ENCODE measurements at places on chromosomes 3 and 15.

DNA sequence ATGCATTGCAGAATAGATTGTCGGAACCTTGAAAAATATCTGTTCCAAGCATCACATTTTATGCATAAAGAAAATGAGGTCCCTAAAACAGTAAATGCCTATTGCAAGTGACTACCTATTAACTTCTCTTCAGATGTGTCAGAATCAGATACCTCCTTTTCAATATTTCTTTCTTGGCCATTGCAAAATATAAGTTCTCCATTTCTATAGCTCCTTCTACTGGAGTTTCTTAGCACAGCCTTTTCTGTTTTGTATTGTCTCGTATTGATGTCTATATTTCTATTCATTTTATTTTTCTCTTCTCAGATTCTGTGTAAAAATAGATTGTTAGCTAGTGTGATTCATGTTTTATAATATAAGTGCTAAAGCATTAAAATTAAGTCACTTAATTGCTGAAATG lies 63.4 kb downstream of the PPARG start:
- no peak for DNase-seq

DNA sequence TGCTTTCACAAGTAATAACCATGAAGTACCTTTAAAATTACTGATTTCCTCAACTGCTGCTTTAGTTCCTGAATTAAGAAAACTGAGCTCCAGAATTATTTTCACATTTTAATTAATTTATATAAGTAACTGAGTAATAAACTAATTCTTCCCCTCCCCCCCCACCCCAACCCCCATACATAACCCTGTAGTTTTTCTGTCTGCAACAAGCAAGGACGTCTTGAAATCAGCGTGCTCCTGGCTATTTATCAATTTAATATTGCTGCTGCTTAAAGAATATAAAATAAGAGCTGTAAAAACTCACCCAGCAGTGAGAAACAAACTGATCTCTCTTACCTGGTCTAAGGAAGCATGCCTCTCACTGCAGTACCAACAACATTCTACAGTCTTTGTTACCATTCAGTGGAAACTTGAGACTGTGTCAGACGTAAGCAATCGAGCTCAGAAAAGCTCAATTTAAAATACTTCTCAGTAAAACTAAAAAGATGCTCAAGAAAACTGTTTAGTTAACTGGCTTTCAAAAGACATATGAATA lies 121.0 kb downstream of the TFDP2 start:
- peak; percentile 83 for DNase-seq

DNA sequence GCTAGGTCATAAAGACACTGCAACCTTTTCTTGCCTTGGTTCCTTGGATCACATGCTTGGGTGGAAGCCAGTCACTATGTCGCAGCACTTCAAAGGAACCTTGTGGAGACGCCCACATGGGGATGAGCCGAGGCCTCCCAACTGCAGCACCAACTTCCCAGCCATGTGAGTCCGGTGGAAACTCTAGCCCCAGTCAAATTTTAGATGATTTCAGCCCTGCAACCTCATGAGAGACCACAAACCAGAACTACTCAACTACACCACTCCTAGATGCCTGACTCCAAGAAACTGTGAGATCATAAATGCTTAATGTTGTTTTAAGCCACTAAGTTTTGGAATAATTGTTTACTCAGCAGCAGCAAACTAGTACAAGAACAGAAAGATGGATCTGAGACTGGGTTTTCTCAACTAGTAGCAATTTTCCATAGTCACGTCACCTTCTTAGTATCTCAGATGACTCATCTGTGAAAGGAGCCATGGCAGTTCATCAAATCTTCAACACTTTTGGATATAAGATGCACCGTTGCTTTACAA lies 86.5 kb downstream of the MB21D2 start:
- no peak for DNase-seq

DNA sequence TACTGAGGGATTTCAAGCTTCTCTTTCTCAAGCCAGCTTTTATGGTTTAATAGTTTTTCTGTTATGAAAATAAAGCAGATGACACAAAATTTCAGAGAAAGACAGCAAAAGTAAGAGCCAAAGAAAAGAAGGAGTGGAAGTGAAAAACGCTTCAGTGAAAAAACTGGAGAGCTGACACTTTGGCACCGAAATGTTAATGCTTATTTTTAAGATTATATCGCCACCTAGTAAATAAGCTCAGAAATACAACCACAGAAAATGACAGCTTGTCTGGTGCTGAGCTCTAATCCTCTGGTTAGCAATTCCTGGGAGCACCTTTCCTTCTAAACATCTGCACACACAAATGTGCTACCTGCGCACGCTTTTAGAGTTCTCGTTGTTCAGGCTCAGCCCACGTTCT lies 101.6 kb downstream of the ZPLD1 start:
- peak; percentile 46 for DNase-seq

GRCh38 chr15:33757516-33758232 lies 210.6 kb upstream of the CHRM5 start:
- no peak for DNase-seq

- DNase-seq = no peak
These were observed 28.9 kb downstream of the EAF1 start for GRCh38 chr3:15456321-15456720.

GRCh38 chr3:139745831-139746230 lies 68.1 kb upstream of the NMNAT3 start:
- DNase-seq = no peak

- DNase-seq = no peak
These were observed 78.7 kb upstream of the MME start for GRCh38 chr3:155001289-155002010.

- DNase-seq = no peak
These were observed 50.3 kb upstream of the SPRED1 start for GRCh38 chr15:38202361-38202760.

- peak; percentile 81 for DNase-seq
These were observed 570.0 kb upstream of the NR2F2 start for GRCh38 chr15:95760508-95760907.

DNA sequence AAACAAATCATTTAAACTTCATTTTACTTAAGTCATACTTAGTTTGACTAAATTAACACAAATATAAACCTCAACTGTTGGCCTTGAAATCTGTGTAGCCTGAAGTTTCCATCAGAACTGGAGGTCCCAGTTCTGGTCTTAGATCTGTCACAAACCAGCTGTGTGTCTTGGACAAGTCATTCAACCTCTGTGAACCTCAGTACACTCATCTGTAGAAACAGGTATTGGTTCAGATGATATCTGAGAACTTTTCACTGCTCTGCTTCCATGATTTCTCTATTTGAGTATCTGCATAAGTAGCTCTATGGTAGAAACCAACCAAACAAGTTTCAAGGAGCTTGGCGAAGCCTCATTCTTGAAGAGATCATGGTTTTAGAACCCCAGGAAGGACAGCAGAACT lies 60.4 kb upstream of the SLC2A2 start:
- DNase-seq = no peak

DNA sequence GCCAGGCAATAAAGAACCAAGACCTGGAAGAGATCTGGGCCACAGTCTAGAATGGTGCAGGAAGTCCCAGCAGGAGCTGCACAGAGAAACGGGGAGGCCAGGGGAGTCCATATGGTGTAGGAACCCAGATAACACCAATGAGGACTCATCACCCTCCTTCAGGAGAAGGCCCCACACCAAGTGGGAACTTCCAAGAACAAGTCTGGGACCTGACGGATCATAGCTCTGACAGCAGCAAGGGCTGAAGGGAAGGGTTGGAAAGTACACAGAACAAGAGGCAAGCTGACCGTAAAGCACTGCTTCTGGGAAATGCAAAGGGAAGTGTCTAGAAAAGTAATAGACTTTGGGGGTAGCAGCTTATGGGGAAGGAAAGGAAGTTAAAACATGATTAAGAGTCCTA lies 34.5 kb downstream of the ANO10 start:
- DNase-seq = no peak

GRCh38 chr3:18946524-18946923 lies 201.8 kb upstream of the KCNH8 start:
- DNase-seq = peak; percentile 24

DNA sequence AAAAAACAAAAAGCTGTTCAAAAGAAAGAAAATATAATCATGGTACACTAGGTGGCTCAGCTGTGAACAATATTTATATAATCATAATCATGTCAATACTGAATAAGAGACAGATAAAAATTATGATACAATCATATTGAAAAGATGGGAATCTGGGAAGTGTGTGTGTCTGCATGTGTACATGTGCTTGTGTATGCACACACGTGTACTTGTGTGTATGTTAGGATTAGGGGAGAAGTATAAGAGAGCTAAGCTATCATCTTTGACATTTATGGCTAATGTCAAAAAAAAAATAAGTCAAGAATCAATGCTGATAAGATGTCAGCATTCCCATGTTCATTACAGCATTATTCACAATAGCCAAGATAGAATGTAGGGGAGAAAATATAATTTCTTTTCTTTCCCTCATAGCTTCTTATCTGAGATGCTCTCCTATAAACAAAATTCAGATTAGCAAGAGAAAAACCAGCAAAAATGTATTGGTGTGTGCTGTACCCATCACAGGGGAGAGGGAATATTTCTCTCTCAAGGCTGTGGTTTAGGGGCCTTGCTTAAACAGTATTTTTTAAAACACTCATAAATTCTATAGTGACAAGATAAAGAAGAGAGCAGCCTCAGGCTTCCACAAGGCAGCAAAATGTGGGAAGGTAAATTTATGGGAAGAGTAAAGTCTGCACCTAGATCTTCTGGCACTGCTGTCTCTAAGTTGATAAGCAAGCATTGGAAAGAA lies 63.4 kb upstream of the ITGA11 start:
- DNase-seq = no peak

GRCh38 chr3:149453140-149453805 lies 21.2 kb upstream of the TM4SF4 start:
- no peak for DNase-seq

GRCh38 chr3:123421353-123422174 lies 27.3 kb downstream of the ADCY5 start:
- DNase-seq = no peak

GRCh38 chr15:37520026-37520425 lies 414.4 kb upstream of the TMCO5A start:
- DNase-seq = no peak

DNA sequence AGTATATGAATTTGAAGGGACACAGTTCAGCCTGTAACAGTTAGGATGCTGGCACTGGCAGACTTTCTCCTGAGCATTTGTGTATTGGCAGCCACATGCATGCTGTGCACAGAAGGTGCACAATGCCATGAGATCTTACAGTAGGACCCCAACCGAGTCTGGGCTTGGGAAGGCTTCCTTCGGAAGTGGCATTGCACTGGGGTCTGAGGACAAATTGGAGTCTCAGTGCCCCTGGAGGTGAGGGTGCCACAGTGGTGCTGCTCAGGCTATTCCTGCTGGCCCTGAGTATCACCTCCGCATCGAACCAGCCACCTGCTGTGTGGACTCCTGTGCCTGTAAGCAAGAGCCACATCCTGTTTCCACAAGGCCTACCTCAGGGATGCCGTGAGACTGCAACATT lies 99.5 kb downstream of the DNAJB8 start:
- no peak for DNase-seq

DNA sequence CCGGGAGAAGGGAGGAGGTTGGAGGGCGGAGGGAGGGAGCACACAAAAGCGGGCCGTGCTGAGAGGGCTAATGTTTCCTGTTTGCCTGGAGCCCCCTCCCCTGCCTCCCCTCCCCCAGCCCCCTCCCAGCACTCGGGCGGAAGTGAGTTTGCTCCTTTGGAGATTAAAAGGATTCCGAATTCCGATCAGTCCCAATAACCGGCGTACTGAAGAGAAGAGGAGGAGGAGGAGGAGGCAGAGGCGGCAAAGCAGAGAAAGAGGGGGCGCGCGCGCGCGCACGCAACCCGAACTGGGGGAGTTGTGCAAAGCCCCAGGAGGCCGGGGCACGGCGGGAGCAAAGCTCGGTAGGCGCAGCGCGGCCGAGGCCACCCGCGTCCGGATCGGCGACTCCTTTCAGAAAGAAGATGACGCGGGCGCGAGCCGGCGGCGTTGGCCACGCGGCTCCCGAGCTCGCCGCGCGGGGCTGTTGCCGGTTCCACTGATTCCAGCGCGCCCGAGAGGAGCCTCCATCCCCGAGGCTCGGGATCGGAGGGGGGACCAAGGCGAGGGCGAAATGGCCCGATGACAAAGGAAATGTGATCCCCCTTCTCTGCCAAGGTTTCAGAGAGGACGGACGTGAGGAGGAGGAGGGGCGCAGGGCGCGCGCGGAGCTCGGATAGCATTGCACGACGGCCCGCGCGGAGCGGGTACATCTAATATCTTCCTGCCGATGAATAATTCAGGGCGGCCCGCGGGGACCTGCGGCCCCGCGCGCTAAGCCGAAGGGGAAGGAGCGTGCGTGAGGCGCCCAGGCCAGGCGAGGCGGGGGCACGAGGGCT lies 1.1 kb upstream of the TRIM71 start:
- peak; percentile 96 for DNase-seq

DNA sequence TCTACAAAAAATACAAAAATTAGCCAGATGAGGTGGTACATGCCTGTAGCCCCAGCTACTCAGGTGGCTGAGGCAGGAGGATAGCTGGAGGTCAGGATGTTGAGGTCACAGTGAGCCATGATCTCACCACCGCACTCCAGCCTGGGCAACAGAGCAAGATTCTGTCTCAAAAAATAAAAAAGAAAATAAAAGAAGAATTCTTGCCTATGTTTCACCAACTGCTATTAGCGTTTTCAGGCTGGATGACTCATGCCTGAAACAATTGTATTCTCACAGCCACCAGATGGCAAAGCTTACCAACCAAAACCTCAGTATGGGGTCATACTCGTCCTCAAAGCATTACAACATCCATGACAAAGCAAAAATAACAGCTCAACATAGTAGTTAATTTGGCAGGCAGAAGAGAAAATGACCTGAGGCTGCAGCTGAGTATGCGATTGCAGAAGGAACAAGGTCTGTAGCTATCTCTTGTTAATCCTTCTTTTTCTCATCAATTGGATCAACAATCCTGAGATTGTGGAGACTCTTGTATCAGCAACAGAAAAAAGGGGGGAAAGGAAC lies 52.2 kb downstream of the TP53BP1 start:
- DNase-seq = peak; percentile 25

DNA sequence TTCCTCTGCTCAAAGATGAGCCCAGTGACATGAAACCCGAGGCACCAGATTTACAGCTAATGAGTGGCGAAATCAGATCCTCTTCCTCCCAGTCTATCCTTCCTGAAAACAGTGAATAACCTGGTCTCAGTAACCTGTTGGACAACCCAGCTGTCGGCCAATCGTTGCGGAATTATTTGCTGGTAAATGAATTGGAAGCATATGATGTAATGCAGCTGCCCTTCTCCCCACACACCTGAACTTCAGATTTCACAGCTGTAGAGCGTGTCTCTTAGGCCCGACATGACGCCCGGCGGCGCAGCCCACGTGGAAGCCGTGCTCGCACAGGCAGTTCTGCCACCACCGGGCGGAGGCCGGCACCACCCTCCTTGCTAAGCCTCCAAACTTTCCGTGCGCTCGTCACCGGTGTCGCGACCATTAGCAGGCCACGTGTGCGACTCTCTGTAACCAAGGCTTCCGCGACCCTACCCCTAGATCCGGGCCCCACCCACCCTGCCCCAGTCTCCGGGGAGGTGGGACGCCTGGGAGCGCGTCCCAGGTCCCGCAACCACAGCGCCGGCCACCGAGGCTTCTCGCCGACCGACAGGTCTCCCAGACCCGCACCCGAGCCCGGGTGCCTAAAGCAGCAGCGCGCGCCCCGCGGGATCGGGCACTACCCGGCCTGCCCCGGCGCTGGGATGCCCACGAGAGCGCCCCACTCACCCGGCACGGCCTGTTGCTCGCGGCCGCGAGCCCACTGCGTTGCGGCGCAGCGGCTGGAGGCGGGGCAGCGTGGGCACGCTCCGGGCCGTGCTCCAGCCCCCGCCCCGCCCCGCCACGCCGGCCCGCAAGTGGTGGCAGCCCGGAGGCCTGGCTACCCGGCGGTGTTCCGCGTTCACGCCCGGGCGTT lies at the start of gene RIOX2:
Gene RIOX2 (minus strand): TSS at position 753 of the 889 bp plus-strand sequence. CDS start 4,838 bp downstream, outside the sequence.
- DNase-seq = peak; percentile 77

GRCh38 chr3:17573396-17573795 lies 169.0 kb downstream of the TBC1D5 start:
- no peak for DNase-seq
